ENCODE measurements at places on chromosomes 16 and 17.
A peak's percentile ranks its signal among the peaks of the same experiment; 100 is the strongest.

DNA sequence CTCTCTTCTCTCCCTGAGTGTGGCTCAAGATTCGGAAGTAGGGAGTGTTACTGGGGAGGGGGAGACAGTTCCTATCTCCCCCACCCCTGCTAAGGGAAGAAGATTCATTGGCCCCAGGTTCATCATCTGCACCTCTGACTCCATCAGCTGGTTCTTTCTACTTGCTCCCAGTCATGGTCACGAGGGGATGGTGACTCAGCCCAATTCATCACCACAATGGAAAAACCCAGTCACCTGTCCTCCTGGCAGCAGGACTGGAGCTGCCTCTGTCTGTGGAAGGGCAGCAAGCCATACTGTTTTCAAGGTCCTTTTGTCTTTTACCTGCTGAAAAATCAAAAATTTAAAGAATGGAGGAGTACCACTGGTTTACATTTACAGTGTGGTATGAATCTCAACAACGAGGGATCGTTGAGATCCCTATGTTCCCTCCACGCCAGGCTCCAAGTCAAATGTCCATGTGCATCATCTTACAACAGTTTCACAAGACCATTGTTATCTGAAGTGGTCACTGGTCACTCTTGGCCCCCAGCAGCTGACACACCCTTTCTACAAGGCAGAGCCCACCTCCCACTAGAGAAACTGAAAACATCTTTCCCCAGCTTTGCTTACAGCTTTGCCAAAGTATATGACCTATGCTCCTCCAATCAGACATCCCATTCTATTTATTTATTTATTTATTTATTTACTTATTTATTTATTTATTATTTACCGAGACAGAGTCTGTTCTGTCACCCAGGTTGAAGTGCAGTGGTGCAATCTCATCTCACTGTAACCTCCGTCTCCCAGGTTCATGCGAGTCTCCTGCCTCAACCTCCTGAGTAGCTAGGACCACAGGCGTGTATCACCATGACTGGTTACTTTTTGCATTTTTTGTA, 40.4 kb upstream of the NDRG4 start:
- no peak for DNase-seq

GRCh38 chr16:8742068-8742467, 55.4 kb downstream of the TMEM186 start:
- no peak for DNase-seq

- DNase-seq: no peak
Measured at GRCh38 chr17:81930142-81931125, 2.9 kb upstream of the MAFG start.

DNA sequence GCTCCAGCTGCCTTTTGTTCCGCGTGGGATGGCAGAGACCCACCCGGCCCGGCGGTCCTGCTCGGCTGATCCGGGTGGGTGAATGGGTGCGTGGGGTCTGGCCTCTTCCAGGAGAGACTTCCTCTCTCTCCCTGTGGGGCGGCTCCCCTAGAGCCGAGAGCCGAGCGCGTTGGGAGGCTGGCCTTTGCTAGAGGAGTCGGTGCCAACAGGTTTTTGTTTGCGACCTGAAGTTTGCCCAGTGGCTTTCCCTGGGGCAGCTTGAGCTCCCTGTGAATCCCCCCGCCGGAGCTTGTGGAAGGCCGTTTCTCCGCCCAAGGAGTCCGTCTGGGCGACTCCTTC, 970 bp downstream of the EPN2 start:
- DNase-seq: peak; percentile 70

DNA sequence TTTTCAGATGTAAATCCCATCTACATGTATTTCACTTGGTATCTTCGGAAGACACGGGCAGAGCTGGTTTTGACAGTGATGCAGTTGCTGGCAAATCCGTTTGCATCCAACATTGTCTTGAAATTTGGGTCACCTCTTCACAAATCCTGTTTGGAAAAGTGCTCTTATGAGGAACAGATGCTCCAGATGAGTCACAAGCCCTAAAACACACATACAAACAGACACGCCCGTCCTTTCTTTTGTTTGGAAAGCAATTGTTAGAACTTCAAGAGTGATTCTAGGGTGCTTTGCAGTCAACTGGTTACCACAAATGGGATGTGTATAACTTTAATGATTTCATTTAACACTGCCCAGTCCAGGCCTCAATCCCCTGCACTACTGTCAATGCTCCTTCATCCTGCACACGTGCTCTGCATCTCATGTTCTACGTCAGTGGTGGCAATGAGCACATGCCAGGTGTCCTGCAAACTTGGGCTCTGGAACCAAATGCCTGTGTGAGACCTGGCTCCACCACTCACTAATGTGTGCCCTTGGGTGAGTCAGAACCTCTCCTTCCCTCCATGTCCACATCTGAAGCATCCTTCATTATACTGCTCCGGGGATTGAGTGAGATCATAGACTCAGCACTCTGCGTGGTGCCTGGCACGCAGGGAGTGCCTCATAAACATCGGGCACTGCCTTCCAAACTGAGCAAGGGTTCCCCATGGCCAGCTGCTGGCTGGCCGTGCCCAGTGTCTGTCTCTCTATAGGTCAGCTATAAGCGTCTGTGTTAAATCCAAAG, 19.3 kb upstream of the FOXF1 start:
- DNase-seq: no peak

DNA sequence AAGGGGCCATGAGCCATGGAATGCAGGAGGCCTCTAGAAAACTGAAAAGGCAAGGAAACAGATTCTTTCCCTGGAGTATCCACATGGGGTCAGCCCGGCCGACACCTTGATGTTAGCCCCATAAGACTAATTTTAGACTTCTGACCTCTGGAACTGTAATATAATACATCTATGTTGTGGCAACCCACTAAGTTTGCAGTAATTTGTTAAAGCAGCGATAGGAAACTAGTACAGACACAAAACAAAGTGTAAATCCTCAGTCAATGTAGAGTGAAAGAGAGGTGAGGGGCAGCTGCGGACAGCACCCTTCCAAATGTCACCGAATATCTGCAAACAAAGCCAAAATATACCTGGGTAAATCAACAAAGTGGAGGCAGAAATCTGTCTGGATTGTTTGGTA, 7.2 kb upstream of the SIAH1 start:
- DNase-seq: no peak

- DNase-seq: peak; percentile 74
Measured at GRCh38 chr17:38464723-38465390, 36.6 kb downstream of the ARHGAP23 start.

GRCh38 chr16:57815987-57816745, 13.9 kb upstream of the KIFC3 start:
- no peak for DNase-seq

GRCh38 chr17:65690626-65691310, 129.3 kb upstream of the AXIN2 start:
- DNase-seq: no peak

DNA sequence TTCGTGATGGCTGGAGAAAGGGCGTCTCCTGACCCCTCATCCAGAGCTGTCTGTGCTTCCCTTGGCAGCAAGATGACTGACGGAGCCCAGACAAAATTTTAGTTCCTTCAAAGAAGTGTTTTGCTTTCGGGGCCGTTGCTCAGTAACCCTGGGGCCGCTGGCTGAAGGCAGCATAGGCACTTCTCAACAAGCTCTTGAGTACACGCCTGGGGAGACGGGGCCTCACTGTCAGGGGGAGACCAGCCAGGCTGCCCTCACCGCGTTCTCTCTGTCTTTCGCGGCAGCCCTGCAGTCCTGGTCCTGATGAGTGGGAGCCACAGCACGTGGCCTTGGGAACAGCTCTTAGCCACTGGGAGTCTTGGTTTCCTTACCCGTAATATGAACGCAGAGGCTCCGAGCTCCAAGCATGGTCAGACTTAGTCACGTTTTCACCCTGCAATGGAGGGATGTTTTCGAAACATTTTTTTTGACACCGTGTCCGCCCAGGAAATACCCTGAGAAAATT, 86.0 kb downstream of the IRF8 start:
- DNase-seq: no peak

DNA sequence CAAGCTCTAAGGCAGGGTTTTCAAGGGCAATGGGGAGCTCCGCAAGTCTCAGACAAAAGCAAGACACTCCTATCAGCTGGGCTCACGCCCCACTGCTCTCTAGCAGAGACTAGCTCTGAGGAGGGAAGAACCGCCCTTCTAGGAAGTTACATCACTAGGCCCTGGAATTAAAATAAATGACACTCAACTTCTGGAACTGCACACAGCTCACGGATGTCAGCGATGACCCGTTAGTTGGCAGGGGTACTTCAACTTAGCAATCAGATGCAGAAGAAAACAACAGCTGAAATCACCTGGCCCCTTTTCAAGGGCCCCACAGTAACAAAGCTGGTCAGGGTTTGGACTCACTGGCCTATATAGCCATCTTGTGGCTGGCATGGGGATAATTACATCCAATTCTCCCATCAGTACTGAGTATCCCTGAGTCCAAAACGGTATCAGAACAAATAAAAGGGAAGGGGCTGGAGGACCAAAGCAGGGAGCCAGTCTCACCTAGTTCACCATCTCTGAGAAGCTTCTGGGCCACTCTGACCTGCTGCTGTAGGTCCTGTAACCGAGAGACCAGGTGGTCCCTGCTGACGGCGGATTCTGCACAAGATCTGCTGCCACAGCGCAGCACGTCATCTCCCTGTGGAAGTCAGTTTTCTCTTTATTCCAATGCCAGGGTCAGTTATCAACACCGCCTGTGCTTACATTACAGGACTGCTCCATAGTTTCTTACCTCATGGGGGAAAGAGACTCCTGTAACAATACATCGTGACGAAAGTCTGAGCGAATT, 22.2 kb downstream of the SERPINF1 start:
- DNase-seq: peak; percentile 61

GRCh38 chr17:42016411-42016831, 818 bp downstream of the DNAJC7 start:
- DNase-seq: no peak

- DNase-seq: no peak
Measured at GRCh38 chr17:36503456-36504155, 17.1 kb downstream of the ZNHIT3 start.

GRCh38 chr16:82345318-82345717, 175.3 kb upstream of the MPHOSPH6 start:
- no peak for DNase-seq

- no peak for DNase-seq
Measured at GRCh38 chr17:83173914-83174361, 94.5 kb downstream of the METRNL start.

DNA sequence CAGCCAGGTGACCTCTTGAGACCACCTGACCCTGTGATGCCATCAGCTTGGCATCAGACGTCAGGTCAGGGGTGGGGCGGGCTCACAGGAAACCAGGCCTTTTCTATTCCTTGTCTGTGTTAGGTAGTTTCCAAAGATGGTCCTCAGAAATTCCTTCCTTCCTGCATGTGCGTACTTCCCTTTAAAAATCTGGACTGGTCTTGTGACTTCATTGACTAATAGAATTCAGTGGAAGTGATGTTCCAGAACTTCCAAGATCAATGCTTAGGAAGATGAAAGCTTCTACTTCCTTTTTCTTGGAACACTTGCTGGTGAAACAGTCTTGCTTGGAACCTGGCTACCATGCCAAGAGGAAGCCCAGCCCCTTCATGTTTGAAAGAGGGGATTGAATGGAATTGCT, 10.0 kb upstream of the N4BP1 start:
- no peak for DNase-seq

- DNase-seq: no peak
Measured at GRCh38 chr16:84652566-84652965, 4.3 kb downstream of the KLHL36 start.

- peak; percentile 4 for DNase-seq
Measured at GRCh38 chr16:77289331-77289809, 90.2 kb downstream of the SYCE1L start.

DNA sequence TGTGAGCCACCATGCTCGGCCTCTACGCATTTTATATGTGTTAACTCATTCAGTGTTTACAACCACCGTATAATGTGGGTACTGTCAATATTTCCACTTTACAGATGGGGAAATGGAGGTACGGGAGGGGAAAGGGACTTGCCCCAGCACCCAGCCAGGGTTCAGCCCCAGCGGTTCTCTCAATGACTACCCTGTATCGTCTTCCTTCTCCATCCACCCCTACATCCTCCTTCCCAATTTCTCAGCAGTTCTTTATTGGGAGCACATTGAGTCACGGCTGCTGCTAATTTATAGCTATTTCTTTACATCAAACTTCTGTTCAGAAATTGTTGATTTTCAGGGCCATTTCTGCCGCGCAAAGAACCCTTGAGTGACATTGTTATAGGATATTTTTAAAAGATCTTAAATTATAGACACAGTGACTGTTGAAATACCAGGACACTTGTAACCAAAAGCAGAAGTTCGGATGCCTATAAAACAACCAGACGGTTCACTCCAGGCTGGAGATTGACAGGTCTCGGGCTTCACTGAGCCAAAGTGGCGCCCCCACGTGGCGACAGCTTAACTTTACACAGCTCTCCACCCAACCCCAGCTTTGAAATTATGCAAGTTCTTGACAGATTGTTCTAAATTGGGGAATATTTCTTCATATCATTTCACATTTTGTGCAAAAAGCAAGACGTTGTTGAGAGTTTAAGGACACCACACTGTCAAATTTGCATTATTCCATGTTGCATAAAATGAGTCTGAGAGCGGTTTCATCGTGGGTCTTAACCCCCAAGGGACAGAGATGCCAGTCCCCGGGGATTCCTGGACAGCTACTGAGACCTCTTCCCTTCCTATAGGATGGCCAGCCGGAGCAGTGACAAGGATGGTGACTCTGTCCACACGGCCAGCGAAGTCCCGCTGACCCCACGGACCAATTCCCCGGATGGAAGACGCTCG, 11.8 kb downstream of the SYT17 start:
- no peak for DNase-seq

GRCh38 chr17:82414548-82415281, 3.4 kb upstream of the HEXD start:
- DNase-seq: peak; percentile 89

GRCh38 chr17:15341385-15341849, at the start of gene TEKT3:
Gene TEKT3, minus strand, starts transcription at chr17:15341597. Its CDS starts 10,012 bp downstream, at chr17:15331585.
- peak; percentile 80 for DNase-seq

- DNase-seq: no peak
Measured at GRCh38 chr17:45441526-45442310, 9.0 kb upstream of the ARHGAP27 start.

DNA sequence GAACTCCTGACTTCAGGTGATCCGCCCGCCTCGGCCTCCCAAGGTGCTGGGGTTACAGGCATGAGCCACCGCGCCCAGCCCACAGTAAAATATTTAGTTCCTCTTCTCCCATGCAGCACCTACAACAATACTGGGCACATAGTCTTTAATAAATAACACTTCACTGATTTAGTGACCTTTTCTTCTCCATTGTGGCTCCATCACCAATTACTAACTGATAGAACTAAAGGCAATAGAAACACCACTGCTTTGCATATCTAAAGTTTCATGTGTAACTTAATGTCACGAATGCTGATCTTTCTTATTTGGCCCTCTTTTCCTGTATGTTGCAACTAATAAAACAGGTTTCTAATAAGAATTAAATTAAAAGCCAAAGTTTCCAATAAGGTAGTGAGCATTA, 38.9 kb downstream of the TRIM37 start:
- no peak for DNase-seq

GRCh38 chr16:76503091-76503490, 225.9 kb downstream of the CNTNAP4 start:
- no peak for DNase-seq

- peak; percentile 15 for DNase-seq
Measured at GRCh38 chr16:52861614-52862022, 191.1 kb downstream of the CHD9NB start.

GRCh38 chr16:76360404-76360803, 83.2 kb downstream of the CNTNAP4 start:
- no peak for DNase-seq

- no peak for DNase-seq
Measured at GRCh38 chr16:28297784-28298510, 5.6 kb downstream of the SBK1 start.
